ENCODE measurements at places on chromosomes 12 and 14.

- DNase-seq = no peak
These were observed 36.7 kb upstream of the LGALS3 start for GRCh38 chr14:55092341-55092740.

DNA sequence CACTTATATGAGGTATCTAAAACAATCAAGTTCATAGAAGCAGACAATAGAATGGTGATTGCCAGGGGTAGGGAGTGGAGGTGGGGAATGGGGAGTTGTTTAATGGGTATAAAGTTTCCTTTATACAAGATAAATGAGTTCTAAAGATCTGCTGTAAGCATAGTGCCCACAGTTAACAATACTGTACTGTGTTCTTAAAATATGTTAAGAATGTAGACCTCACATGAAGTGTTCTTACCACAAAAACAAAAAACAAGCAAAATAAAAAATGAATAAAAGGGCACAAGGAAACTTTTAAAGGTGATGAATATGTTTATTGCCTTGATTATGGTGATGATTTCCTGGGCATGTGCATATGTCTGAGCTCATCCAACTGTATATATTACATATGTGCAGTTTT lies 211.8 kb downstream of the MSRB3 start:
- no peak for DNase-seq

GRCh38 chr14:49505041-49505766 lies 81.0 kb downstream of the RPS29 start:
- no peak for DNase-seq

GRCh38 chr14:33617154-33617553 lies 333.7 kb downstream of the EGLN3 start:
- DNase-seq = no peak

GRCh38 chr14:69574263-69574953 lies at the start of gene CCDC177:
TSS of gene CCDC177 (minus strand) at chr14:69574871. CDS start at chr14:69573622, 1,249 bp downstream.
- peak; percentile 72 for DNase-seq

- DNase-seq = no peak
These were observed 61.6 kb downstream of the KSR2 start for GRCh38 chr12:117907108-117907689.

DNA sequence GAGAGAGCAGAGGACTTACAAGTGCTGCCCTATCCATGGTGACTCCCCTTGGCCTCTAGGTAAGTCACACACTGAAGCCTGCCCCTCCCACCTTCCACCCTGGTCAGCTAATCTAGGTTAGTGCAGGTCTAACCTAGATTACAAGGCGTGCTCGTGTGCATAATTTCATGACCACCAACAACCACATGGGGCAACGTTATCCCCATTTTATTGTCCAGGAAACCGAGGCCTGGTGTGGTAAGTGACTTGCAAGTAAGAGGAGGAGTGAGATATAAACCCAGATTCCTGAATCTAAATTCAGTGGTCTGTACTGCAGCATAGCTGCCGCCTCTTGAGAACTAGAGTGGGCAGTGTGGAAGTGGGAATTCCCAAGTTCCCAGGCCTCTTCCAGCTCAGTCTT lies 171.1 kb downstream of the DAD1 start:
- DNase-seq = no peak

DNA sequence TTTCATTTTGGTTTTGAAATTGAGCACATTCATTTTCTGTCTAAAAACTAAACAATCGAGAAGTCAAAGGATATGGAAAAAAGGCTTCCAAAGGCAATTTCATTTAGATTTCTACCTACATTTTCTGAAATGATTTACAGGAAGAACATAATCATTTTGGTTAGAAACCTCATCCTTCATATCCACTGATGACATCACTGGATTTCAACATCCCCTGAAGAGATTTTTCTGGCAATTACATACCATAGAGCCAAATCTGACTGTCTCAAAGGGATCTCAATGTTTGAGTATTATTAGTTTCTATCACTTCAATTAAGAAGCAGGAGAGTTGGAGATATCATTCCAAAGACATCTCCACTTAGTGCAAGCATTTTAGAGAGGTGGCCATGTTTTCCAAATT lies 137.8 kb downstream of the TTC7B start:
- DNase-seq = no peak

DNA sequence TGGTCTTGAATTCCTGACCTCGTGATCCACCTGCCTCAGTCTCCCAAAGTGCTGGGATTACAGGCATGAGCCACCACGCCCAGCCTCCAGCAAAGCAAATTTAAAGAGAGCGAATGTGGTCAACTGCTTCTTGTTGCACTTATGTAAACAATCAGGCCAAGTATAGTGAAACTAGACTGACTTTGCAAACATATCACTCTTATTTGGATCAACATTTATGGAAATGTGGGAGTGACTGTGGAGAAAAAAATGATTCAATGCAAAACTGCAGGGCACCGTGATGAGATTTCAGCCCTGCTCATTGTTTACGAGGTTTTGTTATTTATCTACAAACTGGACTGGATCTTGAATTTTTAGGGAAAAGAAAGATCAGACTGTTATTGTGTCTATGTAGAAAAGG lies 28.1 kb downstream of the TMEM121 start:
- no peak for DNase-seq

DNA sequence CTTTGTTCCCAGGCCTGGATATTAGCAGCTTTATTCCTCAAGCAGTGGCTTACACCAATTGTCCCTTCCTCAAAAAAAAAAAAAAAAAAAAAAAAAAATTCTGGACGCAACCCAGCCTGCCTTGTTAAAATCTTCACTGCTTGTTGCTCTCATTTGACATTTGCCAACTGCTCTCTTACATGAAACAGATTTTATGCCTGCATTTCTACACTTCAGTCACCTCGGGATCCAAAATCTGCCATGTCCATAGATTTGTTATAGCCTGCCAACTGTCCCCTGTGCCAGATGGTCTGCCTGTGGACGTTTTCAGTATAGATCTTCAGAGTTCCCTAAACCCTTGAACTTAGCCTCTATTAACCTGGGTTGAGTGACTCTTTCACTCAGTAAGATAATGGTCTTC lies 651.5 kb downstream of the FSCB start:
- no peak for DNase-seq

GRCh38 chr12:5499566-5500330 lies 67.8 kb downstream of the NTF3 start:
- no peak for DNase-seq

- no peak for DNase-seq
These were observed 4.0 kb downstream of the CHGA start for GRCh38 chr14:92926931-92927330.
